Left ventricle myocardium superior (tissue), 1 donor: ENCODE measurements at places on chromosomes 7 and 10. TPM values are rescaled to one million over a fixed set of nuclear protein-coding genes. Genes with fewer than 3 reads are reported as not detected.

The SORBS1 gene
- total RNA-seq = 703 TPM

The CPA4 gene
- 0.77 TPM for total RNA-seq

The SYT15 gene
- 3.6 TPM for total RNA-seq

The ACSM6 gene
- not detected for total RNA-seq

The GPR26 gene
- total RNA-seq = not detected

The MOGAT3 gene
- total RNA-seq = not detected

The PSD gene
- total RNA-seq = 0.50 TPM

The PCLO gene
- total RNA-seq = 2.9 TPM

The OR13A1 gene
- total RNA-seq = not detected

The SPRN gene
- total RNA-seq = not detected

The ICA1 gene
- 51.0 TPM for total RNA-seq

The GOLGA7B gene
- total RNA-seq = not detected

The HOXA1 gene
- total RNA-seq = not detected

The SLC18A3 gene
- total RNA-seq = not detected

The PRTFDC1 gene
- total RNA-seq = 9.1 TPM

The WNT8B gene
- not detected for total RNA-seq

The CUEDC2 gene
- 78.3 TPM for total RNA-seq

The CTBP2 gene
- total RNA-seq = 29.3 TPM

The WNT16 gene
- not detected for total RNA-seq

The C7orf33 gene
- not detected for total RNA-seq

The ARHGEF35 gene
- 0.94 TPM for total RNA-seq

The LRRC17 gene
- total RNA-seq = 1.9 TPM

The CASP2 gene
- 12.6 TPM for total RNA-seq

The FEZF1 gene
- total RNA-seq = not detected

The PDE1C gene
- 192 TPM for total RNA-seq

The MYO1G gene
- 1.3 TPM for total RNA-seq

The SEPTIN14 gene
- total RNA-seq = not detected

The SPDYE2B gene
- not detected for total RNA-seq

The SLK gene
- 31.0 TPM for total RNA-seq

The PTPN20 gene
- 15.7 TPM for total RNA-seq

The MINDY3 gene
- total RNA-seq = 18.5 TPM

The LDB3 gene
- 1,459 TPM for total RNA-seq

The FXYD4 gene
- not detected for total RNA-seq

The GHRHR gene
- not detected for total RNA-seq

The C10orf105 gene
- total RNA-seq = 0.07 TPM

The CACNA2D1 gene
- total RNA-seq = 48.1 TPM

The PARP12 gene
- total RNA-seq = 13.8 TPM

The CPVL gene
- 72.6 TPM for total RNA-seq

The ZNF511 gene
- total RNA-seq = 45.1 TPM

The SKIDA1 gene
- total RNA-seq = 3.6 TPM

The SAP25 gene
- 0.77 TPM for total RNA-seq

The IFIT5 gene
- 8.1 TPM for total RNA-seq

The GDF2 gene
- total RNA-seq = not detected

The PRSS2 gene
- not detected for total RNA-seq

The SUN3 gene
- not detected for total RNA-seq

The WASHC2A gene
- 46.7 TPM for total RNA-seq

The PRKG1 gene
- total RNA-seq = 24.9 TPM

The MTPN gene
- total RNA-seq = 75.2 TPM

The TAS2R3 gene
- total RNA-seq = 0.47 TPM

The ABLIM1 gene
- 808 TPM for total RNA-seq

The SLC39A12 gene
- total RNA-seq = not detected

The SUPV3L1 gene
- 40.2 TPM for total RNA-seq

The ERVW-1 gene
- not detected for total RNA-seq

The GPNMB gene
- total RNA-seq = 339 TPM

The VAX1 gene
- total RNA-seq = not detected

The CTAGE4 gene
- 0.62 TPM for total RNA-seq

The SND1 gene
- 92.3 TPM for total RNA-seq
